PC-3 (cell line): ENCODE measurements at places on chromosomes 7 and 10. TPM values are rescaled to one million over a fixed set of nuclear protein-coding genes. Genes with fewer than 3 reads are reported as not detected.

The GCK gene
- not detected in 2 replicates for total RNA-seq

DNA sequence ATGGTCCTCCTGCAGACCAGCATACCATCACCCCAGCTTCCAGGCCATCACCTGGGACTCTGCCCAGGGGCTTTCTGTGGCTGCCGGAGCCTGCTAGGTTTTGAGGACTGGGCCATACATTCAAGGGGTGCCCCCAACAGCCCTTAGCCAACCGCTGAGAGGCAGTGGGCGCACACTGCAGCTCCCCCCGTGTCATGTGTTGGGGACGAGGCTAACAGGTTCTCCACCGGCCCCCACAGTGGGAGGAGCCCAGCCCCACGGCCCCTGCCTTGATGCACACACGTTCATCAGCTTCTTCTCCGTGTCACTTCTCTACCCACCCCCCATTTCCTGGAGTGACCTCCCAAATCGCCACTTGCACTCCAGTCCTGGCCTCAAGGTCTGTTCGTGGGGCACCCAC lies 543.2 kb upstream of the FOXK1 start:
- H3K27me3 ChIP-seq, result no peaks in the 10 kb centered on the region
- no peak overlapping the region for H3K4me3 ChIP-seq
- no peaks in the 10 kb centered on the region for H3K4me1 ChIP-seq
- no peak overlapping the region for H3K27ac ChIP-seq

- H3K27me3 ChIP-seq, result no peaks in the 10 kb centered on the region
- no peaks in the 10 kb centered on the region for H3K36me3 ChIP-seq
- H3K4me3 ChIP-seq, result no peak overlapping the region
- DNase-seq, result no peak
Measured at GRCh38 chr7:150940431-150941102, 37.6 kb downstream of the KCNH2 start.

DNA sequence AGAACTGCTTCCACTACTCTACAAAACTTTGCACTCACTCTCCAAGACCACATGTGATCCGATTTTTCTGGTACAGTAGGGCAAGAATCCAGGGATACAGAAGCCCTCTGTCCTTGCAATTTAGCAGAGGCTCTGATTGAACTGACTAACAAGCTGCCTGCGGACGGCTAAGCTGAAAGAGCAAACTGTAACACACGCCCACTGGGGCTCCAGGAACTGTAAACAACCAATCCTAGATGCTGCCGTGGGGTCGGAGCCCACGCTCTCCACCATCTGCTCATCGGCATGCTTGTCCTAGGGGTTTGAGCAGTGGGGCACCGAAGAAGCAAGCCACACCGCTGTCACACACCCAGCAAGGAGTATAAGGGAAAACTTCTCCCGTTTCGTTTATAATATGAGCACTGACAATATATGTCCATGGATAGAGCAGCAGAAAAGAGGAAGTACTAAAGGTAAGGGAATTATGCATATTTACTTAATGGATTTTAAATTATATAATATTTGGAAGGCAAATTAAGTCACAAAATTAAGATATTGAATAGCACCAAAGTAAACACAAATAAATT lies 634.4 kb upstream of the POT1 start:
- H3K4me3 ChIP-seq, result peak overlapping the region; percentile 53
- peak; percentile 14 for DNase-seq
- no peaks in the 10 kb centered on the region for H3K36me3 ChIP-seq
- no peaks in the 10 kb centered on the region for H3K4me1 ChIP-seq

The GIMAP1 gene
- total RNA-seq, result not detected in 2 replicates

DNA sequence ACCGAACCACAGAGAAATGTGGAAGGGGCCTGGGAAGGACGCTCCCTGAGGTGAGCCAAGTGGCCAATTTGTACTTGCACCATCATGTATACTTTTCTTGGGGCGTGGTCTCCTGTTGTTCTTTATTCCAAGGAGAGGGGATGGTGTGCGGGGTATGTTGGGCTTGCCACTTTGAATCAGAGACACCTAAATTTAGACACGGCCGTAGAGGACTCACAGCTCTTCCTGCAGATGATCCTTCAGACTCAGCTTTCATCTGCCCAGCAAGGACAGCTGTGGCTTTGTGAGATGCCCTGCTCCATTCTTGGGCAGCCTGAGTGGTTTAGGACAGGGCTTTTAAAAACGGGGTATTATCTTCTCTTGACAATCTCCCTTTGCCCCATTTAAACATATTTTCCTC lies 473.2 kb downstream of the REEP3 start:
- H3K36me3 ChIP-seq, result no peaks in the 10 kb centered on the region
- no peak for DNase-seq
- H3K4me1 ChIP-seq, result no peaks in the 10 kb centered on the region
- no peak overlapping the region for H3K27ac ChIP-seq

DNA sequence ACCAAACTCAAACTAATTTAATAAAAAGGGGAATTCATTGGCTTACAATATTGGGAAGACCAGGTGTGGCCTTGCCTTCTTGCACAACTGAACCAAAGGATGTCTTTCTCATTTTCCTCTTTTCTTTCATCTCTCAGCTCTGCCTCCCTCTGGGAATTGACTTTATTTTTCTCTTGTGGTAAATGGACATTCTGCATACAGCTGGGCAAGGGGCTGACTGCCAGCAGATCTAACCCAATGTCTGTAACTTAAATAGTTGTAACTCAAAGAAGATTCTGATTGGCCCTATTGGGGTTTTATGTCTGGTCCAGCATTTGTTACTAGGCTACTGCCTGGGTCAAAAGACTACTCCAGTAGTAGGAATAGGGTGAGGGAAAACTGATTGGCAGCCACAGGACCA lies 15.3 kb downstream of the PTTG1IP2 start:
- no peak overlapping the region for H3K4me3 ChIP-seq
- peaks cover 17% of the 10 kb centered on the region for H3K4me1 ChIP-seq
- no peak for DNase-seq
- H3K27me3 ChIP-seq, result no peaks in the 10 kb centered on the region
- no peaks in the 10 kb centered on the region for H3K36me3 ChIP-seq

DNA sequence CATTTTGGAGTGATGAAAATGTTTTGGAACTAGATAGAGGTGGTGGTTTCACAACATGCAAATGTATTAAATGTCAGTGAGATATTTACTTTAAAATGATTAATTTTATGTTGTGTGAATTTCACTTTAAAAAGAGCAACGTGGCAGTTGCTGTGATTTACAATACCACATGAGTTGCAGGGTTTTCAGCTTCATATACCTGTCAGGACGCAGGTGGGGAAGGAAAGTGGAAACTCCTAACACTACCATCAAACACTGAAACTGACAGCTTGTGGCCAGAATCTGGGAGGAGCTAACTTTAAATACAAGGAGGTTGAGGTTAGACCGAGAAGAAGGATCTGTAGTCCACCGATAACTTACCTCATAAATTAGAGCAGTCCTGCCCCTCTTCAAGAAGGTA lies 168.9 kb upstream of the TMEM72 start:
- DNase-seq, result no peak
- no peaks in the 10 kb centered on the region for H3K36me3 ChIP-seq
- no peaks in the 10 kb centered on the region for H3K27me3 ChIP-seq
- no peaks in the 10 kb centered on the region for H3K4me1 ChIP-seq

- peaks cover 20% of the 10 kb centered on the region for H3K4me1 ChIP-seq
- DNase-seq, result no peak
- H3K4me3 ChIP-seq, result no peak overlapping the region
- no peak overlapping the region for H3K27ac ChIP-seq
Measured at GRCh38 chr10:103824281-103824680, 31.1 kb downstream of the SH3PXD2A start.

GRCh38 chr10:55641601-55642000 lies 719.5 kb downstream of the ZWINT start:
- H3K27ac ChIP-seq, result no peak overlapping the region
- no peaks in the 10 kb centered on the region for H3K4me1 ChIP-seq
- no peak overlapping the region for H3K4me3 ChIP-seq
- no peaks in the 10 kb centered on the region for H3K36me3 ChIP-seq
- DNase-seq, result no peak

DNA sequence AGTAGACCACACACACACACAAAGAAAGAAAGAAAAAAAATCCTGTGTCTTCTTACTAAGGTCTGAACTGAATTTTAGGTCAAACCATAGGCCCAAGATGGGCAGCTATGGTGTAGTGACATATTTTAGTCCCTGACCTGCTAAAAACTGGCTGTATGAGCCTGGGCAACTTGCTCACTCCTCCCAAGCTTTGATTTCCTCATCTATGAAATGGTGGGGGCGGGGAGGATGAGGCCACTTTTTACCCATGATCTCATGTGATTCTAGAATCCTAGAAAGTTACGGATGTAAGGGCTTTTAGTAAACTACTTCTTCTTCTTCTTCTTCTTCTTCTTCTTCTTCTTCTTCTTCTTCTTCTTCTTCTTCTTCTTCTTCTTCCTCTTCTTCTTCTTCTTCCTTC lies 6.1 kb upstream of the CCL24 start:
- no peak for DNase-seq
- H3K27me3 ChIP-seq, result no peaks in the 10 kb centered on the region
- H3K4me3 ChIP-seq, result no peak overlapping the region
- H3K27ac ChIP-seq, result no peak overlapping the region

- peaks cover 32% of the 10 kb centered on the region for H3K4me1 ChIP-seq
- DNase-seq, result no peak
- H3K27ac ChIP-seq, result no peak overlapping the region
Measured at GRCh38 chr7:155228459-155228845, 69.2 kb upstream of the INSIG1 start.

The PKD2L1 gene
- not detected in 2 replicates for total RNA-seq

The THNSL1 gene
- total RNA-seq, result 2.7 and 3.2 TPM in 2 replicates

- no peaks in the 10 kb centered on the region for H3K27me3 ChIP-seq
- no peaks in the 10 kb centered on the region for H3K36me3 ChIP-seq
- no peak overlapping the region for H3K4me3 ChIP-seq
- DNase-seq, result peak; percentile 56
- peaks cover 8% of the 10 kb centered on the region; the same call in 1 of the 2 replicates for H3K4me1 ChIP-seq
- no peak overlapping the region for H3K27ac ChIP-seq
Measured at GRCh38 chr10:66218981-66219587, 706.8 kb upstream of the LRRTM3 start.

GRCh38 chr7:19268737-19269136 lies 123.5 kb upstream of the FERD3L start:
- no peaks in the 10 kb centered on the region for H3K36me3 ChIP-seq
- H3K27me3 ChIP-seq, result no peaks in the 10 kb centered on the region
- H3K4me1 ChIP-seq, result no peaks in the 10 kb centered on the region
- no peak overlapping the region for H3K27ac ChIP-seq
- no peak overlapping the region for H3K4me3 ChIP-seq

DNA sequence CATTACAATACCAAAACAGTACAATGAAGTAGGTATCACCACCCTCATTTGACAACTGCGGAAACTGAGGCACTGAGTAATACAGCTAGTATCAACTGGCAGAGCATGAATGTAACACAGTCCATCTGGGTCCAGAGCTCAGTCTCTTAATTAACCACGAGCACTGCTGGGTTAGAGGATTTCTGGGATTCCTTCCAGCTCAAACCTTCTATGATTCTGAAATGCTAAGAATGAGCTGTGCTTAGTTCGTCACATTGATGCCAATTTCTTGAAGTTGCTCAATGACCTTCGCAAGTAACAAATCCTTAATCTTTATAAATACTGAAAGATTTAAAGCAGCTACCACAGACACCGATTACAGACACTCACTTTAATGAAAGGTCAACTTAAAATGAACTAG lies 62.5 kb downstream of the SGMS1 start:
- no peak for DNase-seq
- no peaks in the 10 kb centered on the region for H3K27me3 ChIP-seq
- no peaks in the 10 kb centered on the region for H3K36me3 ChIP-seq

DNA sequence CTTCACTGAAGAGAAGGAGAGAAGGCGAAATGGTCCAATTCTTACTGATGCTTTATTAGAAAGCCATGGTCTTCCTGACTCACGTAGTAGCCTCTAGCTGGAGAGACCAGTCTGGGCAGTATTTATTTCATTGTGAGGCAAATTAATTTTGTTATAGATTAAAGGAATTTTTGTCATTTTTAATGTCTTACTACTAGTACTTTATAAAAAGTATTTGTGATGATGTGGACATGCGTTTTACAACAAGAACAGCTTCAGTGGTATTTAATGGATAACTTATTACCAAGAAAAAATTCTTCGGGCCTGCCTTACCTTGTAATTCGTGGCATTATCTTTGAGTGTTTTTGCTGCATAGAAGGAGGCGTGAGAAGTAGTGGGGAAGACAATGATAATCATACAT lies 339.4 kb upstream of the SHH start:
- H3K27ac ChIP-seq, result no peak overlapping the region
- H3K4me1 ChIP-seq, result peaks cover 5% of the 10 kb centered on the region; the same call in 1 of the 2 replicates
- no peak overlapping the region for H3K4me3 ChIP-seq
- DNase-seq, result no peak
- H3K36me3 ChIP-seq, result no peaks in the 10 kb centered on the region
- peaks cover 17% of the 10 kb centered on the region; the same call in 1 of the 2 replicates for H3K27me3 ChIP-seq

GRCh38 chr7:134720091-134720935 lies 59.1 kb upstream of the CALD1 start:
- no peaks in the 10 kb centered on the region for H3K4me1 ChIP-seq
- no peak overlapping the region for H3K4me3 ChIP-seq
- H3K27ac ChIP-seq, result no peak overlapping the region

DNA sequence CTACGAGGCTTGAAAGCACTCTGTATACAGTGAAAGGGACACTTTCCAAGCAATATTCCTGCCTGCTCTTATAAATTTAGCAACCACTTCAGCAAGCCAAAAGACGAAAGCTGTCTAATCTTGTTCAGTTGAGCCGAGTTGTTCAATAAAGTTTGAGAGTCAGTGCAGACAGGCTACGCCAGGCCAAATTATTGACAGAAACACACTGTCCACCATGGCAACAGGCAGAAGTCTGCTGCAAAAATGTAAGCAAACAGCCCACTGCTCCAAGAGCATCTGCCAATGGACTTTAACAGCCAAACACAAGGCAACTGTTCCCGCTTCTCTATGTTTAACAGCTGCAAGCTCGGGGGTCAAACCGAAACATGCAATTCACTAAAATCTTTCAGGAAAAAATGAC lies 85.7 kb downstream of the GLI3 start:
- H3K4me3 ChIP-seq, result no peak overlapping the region
- DNase-seq, result no peak
- H3K27me3 ChIP-seq, result no peaks in the 10 kb centered on the region
- no peak overlapping the region for H3K27ac ChIP-seq

DNA sequence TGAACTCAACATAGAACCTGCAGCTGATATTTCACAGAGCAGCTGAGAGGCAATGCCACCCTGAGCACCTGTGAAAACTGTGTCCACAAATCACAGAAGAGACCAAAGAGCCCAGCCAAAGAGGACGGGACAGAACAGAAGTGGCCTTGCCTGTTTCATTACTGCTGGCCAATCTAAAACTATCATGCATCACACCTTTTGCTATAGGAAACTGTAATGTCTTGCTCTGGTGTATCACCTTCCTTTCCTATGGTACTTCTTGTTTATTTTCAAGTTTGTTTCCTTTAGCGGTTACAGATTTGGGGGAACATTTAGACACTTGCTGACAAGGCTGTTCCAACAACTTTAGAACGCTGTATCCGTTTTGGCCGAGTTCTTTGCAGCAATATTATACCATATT lies 80.3 kb downstream of the PIP4K2A start:
- DNase-seq, result no peak
- H3K27ac ChIP-seq, result peak overlapping the region; percentile 89
- H3K27me3 ChIP-seq, result no peaks in the 10 kb centered on the region
- H3K36me3 ChIP-seq, result no peaks in the 10 kb centered on the region

GRCh38 chr7:32283546-32283945 lies 206.6 kb downstream of the LSM5 start:
- H3K27me3 ChIP-seq, result peaks cover 79% of the 10 kb centered on the region
- no peak overlapping the region for H3K4me3 ChIP-seq
- DNase-seq, result no peak
